Lower lobe of right lung (tissue), 2 donors: ENCODE measurements at places on chromosomes 12 and 14. TPM values are rescaled to one million over a fixed set of nuclear protein-coding genes. Genes with fewer than 3 reads are reported as not detected.

The GARIN6 gene
- not detected for total RNA-seq

DNA sequence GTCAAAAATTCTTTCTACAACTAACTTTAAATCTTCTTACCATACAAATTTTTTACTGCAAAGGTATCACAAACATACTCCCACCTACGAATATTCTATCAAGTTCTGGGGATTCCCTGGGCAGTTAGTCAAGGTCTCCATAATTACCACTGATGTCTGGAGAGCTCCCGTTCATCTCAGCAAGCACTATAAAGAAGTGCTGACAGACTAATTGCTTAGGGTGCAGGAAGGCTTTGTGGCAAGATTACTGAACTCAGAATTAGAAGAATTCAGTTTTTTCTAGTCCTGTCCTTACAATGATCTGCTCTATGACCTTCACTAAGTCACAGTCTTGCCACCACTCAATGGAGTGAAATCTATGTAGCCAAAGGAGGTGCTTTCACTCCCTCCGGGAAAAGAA, 61.5 kb downstream of the DUSP16 start:
- DNase-seq, result no peak

- no peak for DNase-seq
Measured at GRCh38 chr12:108021141-108021540, 107.9 kb upstream of the WSCD2 start.

DNA sequence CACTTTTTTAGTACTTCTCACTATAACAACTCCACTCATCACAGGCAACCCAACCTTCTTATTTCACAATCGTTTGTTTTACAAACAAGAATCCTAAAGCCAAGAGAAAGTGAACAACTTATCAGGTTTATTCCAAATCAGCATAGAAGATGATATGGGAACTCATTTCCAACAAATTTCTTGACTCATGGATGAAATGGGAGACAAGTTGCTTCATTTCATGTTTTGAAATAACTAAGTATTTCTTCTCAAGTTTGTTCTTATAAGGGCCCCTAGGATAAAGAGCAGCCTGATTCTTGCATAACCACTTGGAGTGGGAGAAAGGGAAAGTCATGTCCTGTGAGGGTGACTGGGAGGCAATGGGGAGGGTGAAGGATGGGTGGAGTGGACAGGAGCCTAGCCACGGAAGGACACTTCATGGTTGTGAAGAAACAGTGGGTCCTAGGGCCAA, 168.3 kb downstream of the DUSP6 start:
- DNase-seq, result peak; percentile 57

GRCh38 chr12:122788387-122788786, 14.0 kb downstream of the CCDC62 start:
- no peak for DNase-seq

GRCh38 chr12:3468329-3468728, 22.7 kb upstream of the PRMT8 start:
- DNase-seq, result no peak
